ENCODE measurements at places on chromosomes 7 and 10.

DNA sequence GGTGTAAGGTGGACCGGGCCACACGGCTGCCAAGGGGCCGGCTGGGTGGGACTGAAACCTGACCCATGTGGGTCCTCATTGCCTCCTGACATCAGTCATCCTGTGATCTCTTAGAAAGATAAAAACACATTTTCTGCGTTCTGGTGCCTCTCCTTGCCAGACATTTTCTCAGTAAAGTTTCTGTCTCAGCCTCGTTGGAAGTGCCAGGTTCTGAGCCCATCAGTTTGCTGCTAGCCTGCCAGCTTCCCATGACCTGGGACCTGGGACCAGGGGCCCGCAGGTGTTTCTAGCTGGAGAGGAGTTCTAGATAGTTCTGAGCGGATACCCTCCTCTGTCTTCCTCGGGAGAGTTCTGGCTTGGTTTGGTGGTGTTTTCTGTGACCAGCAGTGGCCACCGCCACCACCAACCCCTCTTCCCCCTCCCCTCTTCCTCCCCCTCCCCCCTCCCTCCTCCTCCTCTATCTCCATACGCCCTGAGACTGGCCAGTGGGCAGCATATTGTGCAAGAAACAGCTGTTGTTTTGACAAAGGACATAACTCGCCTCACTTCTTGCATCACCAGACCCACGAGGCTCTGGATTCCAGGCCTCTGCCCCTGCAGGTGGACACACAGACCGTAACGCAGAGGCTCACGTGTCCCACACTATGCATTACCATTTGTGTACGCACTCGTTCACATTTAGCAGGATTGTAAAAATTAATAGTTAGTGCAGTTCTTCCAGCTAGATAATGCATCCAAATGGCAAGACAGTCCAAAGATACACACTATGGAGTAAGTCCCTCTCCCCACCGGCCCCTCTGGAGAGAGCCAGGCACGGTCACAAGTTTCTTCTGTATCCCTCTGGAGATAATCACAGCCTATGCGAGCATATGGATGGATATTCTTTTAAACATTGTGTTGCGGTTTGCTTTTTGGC lies 94.6 kb downstream of the CUX1 start:
- no peak for DNase-seq

DNA sequence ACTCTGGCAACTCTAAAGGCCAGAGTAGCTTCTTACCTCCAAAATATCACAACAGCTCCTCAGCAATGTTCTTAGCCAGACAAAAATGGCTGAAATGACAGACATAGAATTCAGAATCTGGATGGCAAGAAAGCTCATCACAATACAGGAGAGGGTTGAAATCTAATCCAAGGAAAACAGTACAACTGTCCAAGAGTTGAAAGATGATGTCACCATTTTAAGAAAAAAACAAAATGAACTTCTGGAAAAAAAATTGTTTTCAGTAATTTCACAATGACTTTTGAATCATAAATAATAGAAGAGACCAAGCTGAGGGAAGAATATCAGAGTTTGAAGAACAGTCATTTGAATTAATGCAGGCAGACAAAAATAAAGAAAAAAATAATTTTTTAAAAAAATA lies 479.5 kb downstream of the ZWINT start:
- no peak for DNase-seq

- no peak for DNase-seq
These were observed 39.9 kb upstream of the SMNDC1 start for GRCh38 chr10:110344622-110345021.

- no peak for DNase-seq
These were observed 29.0 kb downstream of the AKR1D1 start for GRCh38 chr7:138105221-138105620.

DNA sequence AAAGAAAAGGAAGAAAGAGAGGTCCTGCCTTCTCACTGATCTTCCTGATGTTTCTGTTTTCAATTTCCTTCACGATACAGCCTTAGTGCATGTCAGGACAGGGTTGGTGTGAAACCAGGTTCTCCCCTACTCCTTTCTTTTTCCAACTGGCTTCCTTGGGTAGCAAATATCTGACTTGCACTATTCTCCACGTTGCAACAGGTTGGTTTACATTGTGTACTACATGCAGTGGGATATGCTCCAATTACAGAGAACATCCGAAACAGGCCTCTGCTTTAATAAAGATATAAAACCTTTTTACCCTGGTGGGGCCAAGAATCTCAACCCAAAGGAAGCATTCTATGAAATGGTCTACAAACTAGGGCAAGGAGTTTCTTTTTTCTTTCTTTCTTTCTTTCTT lies 16.9 kb upstream of the CREB5 start:
- no peak for DNase-seq

DNA sequence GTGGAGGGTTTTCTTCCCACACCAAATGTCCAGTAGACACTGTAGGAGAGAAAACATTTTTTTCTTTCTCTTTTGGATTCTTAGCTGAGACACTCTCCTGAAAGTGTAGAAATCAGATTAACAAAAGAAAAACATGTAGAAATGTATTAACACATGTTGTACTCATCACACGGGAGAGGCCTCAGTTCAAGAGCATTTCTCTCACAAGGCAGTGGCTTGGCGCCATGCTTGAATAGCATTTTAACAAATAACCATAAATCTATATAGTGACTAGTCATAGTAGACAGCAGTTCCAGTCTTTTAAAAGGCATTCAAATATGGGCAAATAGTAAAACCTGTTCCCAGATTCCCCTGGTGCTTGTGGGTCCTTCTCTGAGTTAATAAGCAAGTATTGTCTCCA lies 38.3 kb upstream of the GHITM start:
- no peak for DNase-seq

- no peak for DNase-seq
These were observed 103.0 kb upstream of the SEMA3A start for GRCh38 chr7:84297616-84298015.

DNA sequence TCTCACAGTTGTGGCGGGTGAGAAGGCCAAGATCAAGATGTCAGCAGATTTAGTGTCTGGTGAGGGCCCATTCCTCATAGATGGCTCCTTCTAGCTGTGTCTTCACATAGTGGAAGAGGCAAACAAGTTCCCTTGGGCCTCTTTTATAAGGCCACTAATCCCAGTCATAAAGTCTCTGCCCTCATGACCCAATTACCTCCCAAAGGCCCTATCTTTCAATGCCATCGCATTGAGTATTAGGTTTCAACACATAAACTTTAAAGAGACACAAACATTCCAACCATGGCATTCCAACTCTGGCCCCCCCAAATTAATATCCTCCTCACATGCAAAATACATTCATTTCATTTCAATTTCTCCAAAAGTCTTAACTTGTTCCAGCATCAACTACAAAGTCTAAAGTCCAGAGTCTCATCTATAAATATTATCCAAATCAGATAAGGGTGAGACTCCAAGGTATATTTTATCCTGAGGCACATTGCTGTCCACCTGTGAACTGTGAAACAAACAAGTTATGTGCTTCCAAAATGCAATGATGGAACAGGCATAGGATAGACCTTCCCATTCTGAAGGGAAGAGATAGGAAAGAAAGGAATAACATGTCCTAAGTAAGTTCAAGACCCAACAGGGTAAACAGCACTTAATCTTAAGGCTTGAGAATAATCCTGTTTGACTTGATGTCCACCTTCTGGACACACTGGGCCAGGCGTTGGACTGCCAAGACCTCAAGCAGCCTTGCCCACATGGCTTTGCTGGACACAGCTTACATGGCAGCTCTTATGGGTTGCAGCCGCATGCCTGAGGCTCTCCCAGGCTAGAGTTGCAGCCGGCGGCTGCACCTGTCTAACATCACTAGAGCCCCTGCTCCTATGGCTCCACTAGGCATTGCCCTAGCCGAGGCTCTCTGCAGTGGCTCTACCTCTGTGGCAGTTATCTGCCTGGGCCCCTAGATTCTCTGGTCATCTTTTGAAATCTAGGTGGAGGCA lies 312.8 kb downstream of the TNS3 start:
- DNase-seq: no peak

DNA sequence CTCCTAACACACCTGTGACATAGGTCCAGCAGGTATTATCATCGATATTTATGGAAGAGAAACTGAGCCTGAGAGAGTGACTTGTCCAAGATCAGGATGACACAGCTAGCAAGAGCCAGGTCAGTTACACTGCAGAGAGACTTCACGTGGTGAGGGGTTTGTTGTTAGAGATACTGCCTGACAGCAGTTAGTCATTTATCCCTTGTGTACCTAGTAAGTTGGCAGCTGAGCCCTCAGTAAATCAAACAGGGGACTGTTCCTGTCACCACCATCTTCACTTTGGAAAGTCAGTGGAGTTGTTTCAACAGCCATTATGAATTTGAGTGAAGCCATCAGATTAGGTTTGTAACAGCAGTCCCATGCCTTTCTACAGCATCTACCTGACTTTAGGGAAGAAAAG lies 87.5 kb upstream of the GATA3 start:
- DNase-seq: no peak

DNA sequence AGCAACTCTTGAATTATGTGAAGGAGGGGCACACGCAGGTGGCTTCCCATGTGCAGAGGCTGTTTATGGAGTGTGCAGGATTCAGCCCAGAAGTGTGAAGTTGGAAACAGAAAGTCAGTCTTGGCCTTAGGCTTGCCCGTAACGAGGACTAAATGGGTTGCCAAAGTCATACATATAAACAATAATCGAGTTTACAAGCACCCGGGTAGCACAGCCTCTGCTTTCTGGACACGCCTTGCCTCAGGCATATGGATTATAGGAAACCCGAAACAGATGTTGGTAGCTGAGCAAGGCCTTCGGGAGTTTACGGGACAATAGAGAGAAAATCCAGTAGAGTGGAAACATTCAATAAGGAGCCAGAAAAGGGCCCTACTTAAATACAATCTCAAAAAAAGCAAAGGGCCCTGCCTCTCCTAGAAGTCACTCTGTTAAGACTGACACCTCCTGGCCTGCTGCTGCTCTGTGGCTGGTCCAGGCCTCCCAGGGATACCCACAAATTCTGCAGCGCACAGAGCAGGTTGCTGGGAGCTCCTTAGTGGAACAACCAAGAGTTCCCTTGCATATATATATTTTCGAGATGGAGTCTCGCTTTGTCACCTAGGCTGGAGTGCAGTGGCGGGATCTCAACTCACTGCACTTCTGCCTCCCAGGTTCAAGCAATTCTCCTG lies 48.5 kb downstream of the SMKR1 start:
- DNase-seq: no peak

DNA sequence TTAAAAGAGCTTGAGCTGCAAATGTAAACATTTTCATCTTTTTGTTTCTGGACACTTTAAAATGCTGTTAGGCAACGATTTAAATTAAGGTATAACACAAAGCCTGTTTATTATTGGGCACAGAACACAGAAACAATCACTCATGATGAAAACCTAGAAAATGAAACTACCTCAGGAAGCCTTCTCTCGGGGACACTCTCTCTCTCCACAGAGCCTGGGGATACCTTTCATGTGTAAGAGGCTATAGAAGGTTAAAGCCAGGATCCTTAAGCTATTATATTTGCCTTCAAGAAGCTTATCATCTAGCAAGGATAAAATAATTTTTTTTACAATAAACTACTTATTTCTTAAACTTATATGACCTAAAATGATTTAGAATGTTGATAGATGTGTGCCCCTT lies 194.1 kb downstream of the SKAP2 start:
- no peak for DNase-seq

DNA sequence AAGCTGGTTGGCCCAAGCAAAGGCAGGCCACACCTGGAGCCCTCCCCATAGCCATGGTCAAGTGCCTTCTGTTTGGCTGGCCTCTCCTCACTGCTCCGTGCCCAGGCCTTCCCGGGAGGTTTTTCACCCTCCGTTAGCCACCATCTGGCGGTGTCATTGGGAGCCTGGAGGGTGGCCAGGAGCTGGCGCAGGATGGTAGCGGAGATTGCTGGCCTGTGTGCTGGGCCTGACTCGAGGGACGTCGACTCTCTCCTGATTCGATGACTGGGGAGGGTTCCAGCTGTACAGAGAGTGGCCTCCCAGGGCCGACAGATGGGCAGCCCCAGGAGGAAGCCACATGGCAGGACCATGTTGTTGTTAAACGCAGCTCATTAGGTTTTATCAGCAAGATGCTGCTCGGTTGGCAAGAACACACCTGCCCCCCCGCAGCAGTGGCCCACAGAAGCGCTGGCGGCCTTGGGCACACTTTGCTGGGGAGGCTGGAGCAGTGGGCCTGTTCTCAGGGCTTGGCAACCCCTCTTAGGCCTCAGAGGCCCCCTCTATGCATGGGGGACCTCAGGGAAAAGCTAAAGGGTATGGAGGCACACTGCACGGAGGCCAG lies 64.0 kb upstream of the CACUL1 start:
- DNase-seq: no peak
